CD4-positive, CD25-positive, alpha-beta regulatory T cell (primary cell): ENCODE measurements at places on chromosomes 1 and 21. TPM values are rescaled to one million over a fixed set of nuclear protein-coding genes. Genes with fewer than 3 reads are reported as not detected.

GRCh38 chr1:165875171-165875570 lies 47.8 kb downstream of the UCK2 start:
- no peak for DNase-seq

The SYTL1 gene
- total RNA-seq: 191 TPM

- DNase-seq: no peak
Measured at GRCh38 chr21:38841472-38841871, 35.7 kb downstream of the ETS2 start.

The LRRC53 gene
- total RNA-seq: not detected

- DNase-seq: no peak
Measured at GRCh38 chr21:24939291-24939690, 668.0 kb downstream of the MRPL39 start.

The KCNJ10 gene
- not detected for total RNA-seq
